Left ventricle myocardium inferior (tissue), 1 donor: ENCODE measurements at places on chromosomes 1 and 21. TPM values are rescaled to one million over a fixed set of nuclear protein-coding genes. Genes with fewer than 3 reads are reported as not detected.
A peak's percentile ranks its signal among the peaks of the same experiment; 100 is the strongest.

The PTAFR gene
- 1.5 TPM for total RNA-seq

The C1orf105 gene
- 8.5 TPM for total RNA-seq

The FAM163A gene
- 0.16 TPM for total RNA-seq

The GBP7 gene
- total RNA-seq: 0.11 TPM

- DNase-seq: no peak
Observed at GRCh38 chr21:38422082-38422481, 76.2 kb downstream of the ERG start.

GRCh38 chr1:59272507-59272906 lies 24.4 kb upstream of the FGGY start:
- DNase-seq: no peak

DNA sequence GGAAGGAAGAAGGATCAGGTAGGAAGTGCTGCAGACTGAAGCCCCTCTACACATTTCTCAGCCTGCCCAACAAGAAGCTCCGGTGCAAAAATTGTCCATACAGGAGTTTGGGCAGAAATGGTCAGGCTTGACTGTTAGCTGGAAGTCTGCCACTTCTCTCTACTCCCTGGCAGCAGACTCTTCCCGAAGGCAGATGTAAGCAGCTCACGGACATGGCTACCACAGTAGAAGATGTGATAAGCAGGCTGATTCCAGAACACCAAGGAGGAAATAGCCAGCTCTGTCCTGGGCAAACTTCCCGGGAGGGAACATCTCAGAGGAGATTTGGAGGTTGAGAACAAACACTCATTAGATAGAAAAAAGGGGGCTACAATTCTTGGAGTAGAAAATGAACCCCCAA lies 52.6 kb downstream of the TRABD2B start:
- DNase-seq: no peak

DNA sequence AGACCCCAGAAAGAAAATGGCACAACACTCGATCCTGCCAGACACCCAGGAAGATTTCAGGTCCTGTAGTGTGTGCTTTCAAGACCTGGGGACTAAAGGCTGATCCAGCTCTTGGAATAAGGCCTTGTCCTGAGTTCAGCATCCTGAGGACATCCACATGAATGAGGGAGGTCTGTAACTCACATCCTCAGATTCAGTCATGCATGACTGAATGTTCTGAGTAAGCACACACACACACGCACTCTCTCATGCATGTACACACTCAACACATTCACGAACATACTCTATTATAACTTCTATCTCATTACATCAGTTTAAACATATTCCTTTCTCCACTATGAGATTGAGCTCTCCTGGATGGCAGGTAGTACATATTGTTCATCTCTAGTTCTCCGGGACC lies 273.4 kb upstream of the BEND5 start:
- DNase-seq: no peak

- no peak for DNase-seq
Observed at GRCh38 chr1:204756811-204757210, 71.3 kb upstream of the LRRN2 start.

DNA sequence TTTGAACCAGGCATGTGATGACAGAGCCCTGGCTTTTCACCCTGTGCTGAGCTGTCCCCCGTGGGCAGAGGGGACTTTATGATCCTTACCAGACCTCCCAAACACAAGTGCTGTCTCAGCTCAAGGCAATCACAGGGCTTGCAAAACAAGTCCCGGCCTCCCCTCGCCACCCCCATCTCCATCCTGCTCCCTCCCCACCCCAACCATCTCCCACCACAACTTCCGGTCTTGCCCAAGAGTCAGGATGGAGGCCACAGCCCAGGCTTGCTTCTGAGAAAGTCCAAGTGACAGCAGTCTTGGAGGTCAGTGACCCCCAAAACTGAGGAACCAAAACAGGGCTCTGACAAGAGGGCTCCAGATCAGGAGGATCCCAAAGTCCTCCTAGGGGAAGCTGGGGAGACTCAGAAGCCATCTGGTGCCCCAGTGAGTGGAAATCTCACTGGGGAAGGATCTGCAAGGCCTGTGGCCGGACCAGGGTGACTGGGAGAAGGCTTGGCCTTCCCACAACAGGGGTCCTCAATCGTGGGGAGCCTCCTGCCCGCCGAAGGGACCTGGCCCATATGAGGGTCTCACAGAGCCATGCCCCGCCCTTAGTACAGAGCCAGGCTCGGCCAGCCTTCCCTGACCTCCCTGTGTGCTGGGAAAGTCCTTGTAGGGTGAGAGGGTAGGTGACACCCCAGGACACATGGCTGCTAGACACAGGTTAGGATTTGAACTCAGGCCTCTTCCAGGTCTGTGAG lies 4.5 kb upstream of the SDC3 start:
- DNase-seq: peak; percentile 54
